ENCODE measurements at places on chromosomes 3 and 15.

- no peak for DNase-seq
These were observed 151.0 kb downstream of the UBE3A start for GRCh38 chr15:25287823-25288222.

- peak; percentile 49 for DNase-seq
These were observed 43.8 kb downstream of the RBM15B start for GRCh38 chr3:51434746-51435327.

DNA sequence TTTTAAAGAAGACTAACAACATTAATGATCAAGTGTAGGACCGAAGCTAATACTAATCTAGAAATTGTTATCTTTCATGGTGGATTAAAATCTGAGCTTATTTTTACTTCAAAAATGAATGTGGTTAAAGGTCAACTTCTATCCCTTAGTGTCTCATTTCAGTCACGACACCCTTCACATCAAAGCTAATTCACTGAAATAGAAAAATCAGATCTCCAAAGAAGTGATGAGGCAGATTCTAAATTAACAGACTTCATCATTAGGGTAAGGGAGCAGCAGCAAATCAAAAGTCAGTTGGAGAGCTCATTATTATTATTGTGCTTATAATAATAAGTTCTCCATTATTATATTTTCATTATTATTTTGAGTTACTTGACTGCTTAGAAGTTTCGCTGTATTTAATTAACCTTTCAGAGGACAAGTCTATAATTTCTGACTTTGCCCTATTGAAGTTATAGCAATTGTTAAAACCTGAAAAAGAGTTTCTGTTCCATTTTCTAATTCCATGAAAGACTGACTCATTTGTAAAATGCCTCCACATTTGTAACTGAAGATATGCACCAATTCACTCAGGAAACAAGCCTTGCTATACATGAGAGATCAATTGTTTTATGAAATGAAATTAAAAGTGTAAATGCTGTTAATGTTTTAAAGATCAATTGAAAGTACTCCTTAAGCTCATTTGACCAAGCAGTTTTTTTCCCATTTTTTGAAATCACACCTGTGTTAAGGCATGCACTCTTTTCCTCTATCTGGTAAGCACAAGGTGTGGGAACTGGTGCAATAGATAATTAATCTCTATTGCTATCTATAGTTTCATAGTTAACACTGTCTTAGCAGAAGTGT is 23.1 kb upstream of the CMC1 start:
- DNase-seq = no peak

- no peak for DNase-seq
These were observed 116.3 kb downstream of the VPS13C start for GRCh38 chr15:61943992-61944391.

DNA sequence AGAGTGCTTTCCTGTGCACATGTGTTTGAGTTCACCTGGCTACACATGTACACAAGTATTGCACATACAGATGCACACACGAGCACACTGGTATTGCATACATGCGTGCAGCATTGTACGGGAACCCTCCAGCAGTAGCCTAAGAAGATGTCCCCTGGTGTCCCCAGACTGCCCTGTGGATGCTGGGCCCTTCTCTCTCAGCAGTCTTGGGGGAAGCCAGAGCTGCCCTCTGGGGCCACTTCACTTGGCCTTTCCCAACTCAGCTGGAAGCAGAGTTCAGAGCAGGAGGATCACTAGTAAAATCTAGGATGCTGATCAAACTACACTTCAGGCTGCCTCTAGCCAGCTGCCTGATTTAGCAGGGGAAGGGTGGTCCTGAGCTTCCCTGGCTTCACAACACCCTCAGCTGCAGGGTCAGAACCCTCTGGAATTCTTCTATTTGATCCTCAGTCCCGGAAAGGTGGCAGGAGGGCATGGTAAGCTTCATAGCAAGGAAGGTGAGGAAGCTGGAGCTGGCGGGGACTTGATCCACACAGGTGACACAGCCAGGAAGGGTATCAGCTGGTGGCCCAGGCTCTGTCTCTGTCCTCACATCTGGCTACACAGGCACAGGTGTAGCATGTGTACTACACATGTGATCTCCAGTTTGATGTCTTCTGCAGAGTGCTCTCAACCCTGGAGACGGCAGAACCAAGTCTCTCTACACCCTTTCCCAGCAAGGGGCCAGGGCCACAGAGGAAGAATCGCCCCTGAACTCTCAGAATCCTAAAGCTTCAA is 36.5 kb downstream of the KLF15 start:
- no peak for DNase-seq

- no peak for DNase-seq
These were observed 11.3 kb downstream of the SHISA5 start for GRCh38 chr3:48492461-48493202.

DNA sequence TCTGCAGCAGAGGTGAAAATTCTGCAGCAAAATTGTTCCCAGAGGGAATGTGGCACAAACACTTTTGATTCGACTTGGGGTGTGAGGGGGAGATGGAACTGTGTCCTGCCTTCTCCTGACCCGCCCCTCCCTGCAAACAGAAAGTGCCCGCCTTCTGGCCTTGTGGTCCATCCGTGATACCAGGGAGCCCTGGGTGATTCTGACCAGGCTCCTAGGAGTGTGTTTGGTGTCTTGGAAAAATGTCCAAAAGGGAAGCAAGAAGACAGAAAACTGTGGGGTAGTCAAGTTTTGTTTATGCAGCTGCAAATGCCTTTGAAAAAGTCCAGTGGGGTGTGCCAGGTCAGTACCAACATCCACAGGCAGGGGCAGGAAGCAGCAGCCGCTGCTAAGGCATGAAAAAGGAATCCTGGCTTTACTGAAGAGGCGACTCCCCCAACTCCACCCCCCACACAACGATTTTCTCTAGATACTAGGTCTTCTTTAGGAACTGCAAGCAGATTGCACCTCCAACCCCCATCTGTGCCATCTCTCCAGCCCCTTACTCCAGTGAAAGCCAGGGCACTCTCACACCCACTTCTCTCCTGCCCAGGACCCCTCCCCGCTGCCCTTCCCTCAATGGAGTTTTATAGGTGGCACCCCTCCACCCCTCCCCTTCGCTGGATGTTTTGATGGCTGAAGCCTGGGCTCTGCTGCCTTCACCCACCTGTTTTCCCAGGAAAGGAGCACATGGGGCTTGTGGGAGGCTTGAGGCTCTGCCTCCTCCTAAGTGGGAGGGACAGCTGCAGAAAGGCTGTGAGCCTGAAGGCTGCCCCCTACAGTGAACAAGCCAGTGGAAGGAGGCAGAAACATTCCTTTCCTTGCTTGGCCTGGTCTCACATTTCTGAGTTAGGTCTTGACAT is 82.4 kb upstream of the HERC1 start:
- DNase-seq = no peak

DNA sequence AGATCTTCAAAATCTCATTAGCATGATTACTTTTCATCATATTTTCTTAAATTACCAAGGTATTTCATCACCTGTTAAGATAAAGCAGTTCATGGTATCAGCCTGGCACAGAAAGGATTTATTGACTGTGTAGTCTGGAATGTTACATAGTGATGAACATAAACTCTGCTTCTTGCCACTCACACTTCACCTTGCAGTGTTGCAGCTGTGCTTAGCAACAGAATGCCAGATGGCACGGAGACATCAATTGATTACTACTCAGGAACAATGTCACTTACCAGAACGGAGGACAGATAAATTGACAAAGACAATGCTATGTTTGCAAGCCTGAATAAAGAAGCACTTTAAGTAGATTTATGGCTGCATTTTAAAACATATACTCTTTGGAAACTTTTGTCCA is 15.0 kb upstream of the BCHE start:
- DNase-seq = no peak

DNA sequence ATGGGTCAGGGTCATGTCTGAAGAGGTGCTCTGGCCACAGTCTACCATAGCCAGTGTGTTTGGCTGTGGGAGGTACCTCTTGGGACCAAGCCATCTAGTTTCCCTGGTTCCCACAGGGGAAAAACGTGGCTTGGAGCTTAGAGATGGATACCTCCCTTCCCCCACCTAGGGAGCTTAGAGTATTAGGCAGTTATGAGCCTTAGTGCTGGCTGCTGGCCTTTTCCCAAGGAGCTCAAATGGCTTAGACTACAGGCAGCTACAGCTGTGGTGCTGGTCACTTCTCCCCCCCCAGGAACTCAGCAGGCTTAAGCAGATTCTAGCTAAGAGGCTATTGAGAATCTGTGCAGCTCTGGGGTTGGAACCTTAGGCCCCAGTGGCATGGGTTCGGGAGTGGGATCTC is 591.2 kb downstream of the NSUN3 start:
- DNase-seq = no peak

DNA sequence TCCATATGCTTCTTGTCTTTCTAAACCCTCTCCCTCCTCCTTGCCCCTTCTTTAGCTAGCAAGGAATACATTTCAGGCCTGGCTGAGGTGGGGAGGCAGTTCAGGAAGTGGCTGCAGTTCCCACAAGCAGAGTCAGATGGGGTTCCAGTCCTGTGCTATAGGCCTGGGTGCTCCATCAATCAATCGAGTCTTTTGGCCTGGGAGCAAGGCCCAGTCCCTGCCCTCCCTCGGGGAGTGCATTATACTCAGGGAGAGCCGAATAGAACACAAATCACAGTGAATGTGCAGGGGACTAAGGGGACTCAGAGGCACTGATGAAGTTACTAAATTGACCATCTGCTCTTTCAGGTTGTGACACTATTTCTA is 58.0 kb upstream of the HERC1 start:
- DNase-seq = no peak

DNA sequence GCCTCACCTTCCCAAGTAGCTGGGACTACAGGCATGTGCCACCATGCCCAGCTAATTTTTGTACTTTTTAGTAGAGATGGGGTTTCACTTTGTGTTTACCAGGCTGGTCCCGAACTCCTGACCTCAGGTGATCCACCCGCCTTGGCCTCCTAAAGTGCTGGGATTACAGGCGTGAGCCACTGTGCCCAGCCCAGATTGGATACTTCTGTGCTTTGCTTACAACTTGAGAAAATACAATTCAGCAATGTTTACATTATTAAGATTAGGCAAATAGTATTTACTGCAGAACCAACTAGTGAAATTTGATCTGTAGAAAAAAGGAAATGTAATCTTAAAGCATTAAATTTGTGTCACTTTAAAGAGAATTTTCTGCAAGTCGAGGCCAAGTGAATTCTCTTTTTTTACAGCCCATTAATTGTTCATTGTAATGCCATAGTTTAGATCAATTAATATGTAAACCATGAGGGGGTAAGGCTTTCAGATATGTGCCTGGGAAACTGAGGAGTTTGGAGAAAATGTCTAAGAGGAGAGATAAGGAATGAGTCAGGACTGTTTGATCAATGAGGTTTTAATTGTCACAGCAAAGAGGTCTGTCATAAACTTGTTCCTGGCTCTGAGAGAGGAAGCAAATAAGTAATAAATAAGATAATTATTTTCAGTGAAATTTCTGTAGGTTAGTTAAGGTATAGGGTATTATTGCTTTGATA is 15.3 kb downstream of the PYDC2 start:
- DNase-seq = no peak

DNA sequence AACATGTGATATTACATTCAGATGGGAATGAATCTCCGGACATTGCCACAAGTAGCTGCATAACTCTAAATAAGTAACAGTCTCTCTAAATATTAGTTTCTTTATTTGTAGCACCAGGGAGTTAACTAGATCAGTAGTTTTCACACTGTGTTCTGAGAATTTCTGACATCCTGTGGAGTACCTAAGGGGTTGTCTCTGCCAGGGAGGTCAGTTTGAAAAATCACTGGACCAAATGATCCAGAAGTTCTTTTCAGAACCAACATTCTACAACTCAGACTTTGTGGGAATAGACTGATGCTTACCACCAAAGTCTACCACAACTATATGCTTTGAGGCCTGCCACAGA is 9.0 kb upstream of the ILDR1 start:
- DNase-seq = no peak

- DNase-seq = no peak
These were observed 96.9 kb downstream of the RFX7 start for GRCh38 chr15:56146756-56147155.

DNA sequence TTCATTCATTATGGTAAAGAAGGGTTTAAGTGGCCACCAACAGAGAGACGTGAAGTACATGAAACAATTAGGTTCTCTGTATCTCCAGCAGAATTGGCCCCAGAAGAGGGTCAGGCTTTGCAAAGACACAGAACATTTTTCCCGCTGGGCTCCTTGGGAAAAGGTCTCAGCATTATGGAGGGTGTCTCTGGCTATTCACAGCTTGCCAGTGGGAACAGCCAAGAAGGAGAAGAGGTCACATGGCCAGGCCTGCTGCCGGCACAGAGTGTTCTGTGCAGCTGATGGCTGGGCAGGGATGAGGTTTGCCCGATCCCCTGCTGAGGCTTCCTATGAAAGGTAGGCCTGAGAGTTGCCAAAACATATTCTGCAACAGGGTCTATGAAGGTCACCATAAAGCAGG is 77.8 kb upstream of the LPP start:
- DNase-seq = no peak

DNA sequence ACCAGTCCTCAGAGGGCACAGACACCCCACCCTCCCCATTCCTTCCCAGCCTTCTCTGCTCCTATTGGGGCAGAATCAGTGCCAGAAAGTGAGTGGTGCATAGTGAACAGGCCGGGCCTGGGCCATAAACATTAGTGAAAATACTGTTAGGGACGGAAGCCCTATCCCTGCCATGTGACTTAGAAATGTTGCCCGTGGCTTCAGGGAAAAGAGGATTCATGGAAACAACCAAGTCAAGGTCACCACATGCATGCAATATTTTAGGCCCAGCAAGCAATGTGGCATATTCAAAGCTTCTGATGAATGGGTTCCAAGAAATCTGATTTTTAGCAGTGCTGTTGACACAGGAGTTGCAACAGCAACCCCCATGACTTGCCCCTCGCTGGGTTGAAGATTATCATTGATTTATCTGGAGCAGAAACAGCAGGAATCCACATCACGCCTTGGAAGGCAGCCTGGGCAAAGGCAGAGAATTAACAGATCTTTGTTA is 52.3 kb downstream of the CCNL1 start:
- no peak for DNase-seq

DNA sequence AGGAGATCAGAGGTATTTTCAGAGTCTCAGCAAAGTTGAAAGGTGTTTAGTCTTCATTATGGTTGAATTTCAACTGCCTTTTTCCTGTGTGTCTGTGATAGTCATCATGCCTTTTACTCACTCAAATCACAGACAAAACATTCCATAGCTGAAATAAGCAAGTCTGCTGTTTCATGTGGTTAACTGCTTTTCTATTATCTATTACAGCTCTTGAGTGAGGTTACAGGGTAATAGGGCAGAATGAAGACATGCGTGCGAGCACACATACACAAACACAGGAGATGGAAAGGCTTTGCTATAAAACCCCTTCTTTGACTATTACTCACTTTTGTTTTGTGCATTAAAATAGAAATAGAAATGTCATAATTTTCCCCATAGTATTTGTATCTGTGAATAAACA is 192.6 kb upstream of the RARB start:
- DNase-seq = no peak

GRCh38 chr15:56356616-56357015 is 8.6 kb upstream of the TEX9 start:
- no peak for DNase-seq
